ENCODE measurements at places on chromosomes 2 and 18.

- DNase-seq, result no peak
Observed at GRCh38 chr2:148578493-148578884, 66.1 kb upstream of the EPC2 start.

DNA sequence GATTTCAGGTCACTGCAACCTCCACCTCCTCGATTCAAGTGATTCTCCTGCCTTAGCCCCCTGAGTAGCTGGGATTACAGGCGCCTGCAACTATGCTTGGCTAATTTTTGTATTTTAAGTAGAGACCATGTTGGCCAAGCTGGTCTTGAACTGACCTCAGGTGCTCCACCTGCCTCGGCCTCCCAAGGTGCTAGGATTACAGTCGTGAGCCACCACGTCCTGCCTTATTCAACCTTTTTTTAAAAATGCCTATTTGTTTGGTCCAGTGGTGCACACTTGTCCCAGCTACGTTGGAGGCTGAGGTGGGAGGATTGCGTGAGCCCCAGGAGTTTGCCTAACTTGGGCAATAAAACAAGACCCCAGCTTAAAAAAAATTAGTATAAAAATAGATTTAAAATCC lies 43.3 kb downstream of the CYP20A1 start:
- DNase-seq, result no peak

GRCh38 chr2:2756886-2757285 lies 425.8 kb upstream of the MYT1L start:
- no peak for DNase-seq

GRCh38 chr18:35201256-35201931 lies 39.4 kb upstream of the ZNF397 start:
- DNase-seq, result no peak

Data from aorta (tissue), 5 donors.